PC-3 (cell line): ENCODE measurements at places on chromosomes 5 and 9. TPM values are rescaled to one million over a fixed set of nuclear protein-coding genes. Genes with fewer than 3 reads are reported as not detected.

SPINK7 gene
- 0.15 TPM in 1 of 2 replicates, not detected in the other for total RNA-seq

KCNIP1 gene
- not detected in 2 replicates for total RNA-seq

DNA sequence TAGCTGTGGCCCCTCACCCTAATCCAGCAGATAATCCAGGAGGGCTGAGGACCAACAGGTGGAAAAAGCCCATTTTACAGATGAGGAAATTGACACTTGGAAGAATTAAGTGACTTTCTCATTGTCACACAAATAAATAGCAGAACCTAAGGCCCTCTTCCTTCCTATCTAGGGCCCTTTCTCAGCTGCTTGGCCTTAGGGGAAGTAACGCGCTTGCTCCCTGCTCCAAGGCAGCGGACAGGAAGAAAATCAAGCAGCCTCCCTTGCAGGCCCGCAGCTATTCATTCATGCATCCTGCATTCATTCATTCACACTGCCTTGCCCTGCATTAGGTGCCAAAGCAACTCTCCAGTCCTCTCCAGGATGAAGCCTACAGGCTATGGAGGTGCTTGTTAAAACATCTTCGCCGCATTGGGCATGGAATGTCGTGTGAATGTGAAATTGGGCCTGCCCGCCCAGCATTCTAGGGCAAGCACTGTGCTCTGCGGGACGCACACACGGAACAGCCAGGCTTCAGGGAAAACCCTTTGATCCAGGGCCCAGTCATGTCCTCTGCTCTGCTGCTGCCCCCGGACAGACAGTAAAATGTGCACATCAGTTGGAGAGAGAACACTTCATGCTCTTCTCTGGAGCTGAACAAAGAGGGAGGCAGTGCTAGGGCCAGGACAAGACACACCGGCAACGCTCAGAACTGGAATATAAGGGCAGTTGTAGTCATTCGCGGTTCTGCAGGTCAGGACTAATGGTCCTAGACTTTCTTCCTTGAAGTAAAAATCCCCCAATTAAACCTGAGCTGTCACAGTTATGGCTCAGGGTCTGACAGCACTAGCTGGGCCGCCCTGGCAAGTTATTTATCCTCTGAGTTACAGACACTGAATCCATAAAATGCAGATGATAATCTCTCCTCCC, 166.0 kb downstream of the COL23A1 start:
- no peak for DNase-seq

EPB41L4A gene
- total RNA-seq = not detected in 2 replicates

DNA sequence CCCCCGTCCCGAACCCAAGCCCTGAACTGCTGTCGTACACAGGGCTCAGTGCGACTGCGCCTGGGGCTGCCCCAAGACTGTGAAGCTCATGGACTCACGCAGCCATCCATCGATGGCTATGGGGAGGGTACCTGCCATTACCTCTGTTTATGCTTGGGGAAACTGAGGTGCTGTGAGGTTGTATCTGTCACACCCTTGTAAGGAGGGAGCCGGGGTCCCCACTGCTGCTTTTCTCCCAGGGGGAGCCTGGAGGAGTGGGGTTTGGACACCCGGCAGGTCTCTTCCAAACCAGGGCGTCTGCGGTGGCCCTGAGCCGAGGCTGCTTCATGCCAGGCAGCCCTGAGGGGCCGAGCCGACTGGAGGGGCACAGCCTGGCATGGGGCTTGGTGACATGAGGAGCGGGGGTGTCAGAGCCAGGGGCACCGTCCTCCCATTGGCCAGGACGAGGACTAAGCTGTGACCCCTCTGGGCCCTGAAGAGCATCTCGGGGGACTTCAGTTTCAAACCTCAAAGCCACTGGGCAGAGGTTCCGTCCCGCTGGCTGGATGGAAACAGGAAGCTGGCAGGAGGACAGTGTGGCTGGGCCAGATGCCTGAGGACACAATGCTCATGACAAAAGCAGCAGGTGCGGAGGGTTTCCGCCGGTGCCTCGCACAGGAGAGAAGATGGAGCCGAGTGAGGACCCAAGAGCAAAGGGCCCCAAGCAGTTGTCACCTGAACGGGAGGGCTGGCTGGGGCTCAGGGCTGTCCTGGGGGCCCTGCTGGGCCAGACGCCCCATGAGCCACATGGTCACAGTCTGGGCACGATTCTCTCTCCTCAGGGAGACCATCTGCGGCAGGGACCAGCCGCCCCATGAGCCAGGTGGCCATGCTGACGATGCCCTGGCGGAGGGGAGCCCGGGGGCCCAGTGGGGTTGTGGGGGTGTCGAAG, 54.4 kb upstream of the EXOC3 start:
- no peak for DNase-seq

- peak; percentile 6 for DNase-seq
Measured at GRCh38 chr9:34070606-34071324, 22.1 kb upstream of the UBAP2 start.

- DNase-seq = peak; percentile 40
Measured at GRCh38 chr5:26278078-26278477, 760.3 kb downstream of the CDH9 start.

GRCh38 chr9:130497139-130497538, 52.4 kb downstream of the ASS1 start:
- no peak for DNase-seq

DNA sequence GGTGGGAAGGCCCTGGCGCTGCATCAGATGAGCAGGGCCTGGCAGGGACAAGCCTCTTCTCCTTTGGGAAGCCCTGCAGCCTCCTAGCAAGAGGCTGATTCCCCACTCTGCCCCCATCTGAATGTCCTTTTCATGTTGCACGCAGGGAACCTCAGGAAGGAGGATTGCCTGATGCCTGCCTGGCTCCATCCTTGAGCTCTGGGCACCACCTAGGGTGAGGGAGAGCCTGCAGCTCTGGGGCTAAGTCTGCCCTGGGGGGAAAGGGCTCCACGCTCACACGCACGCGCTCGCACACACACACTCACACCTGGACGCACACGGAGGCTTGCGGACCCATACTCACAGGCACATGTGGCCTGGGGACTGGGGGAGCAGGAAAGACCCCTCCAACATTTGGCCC, 86.6 kb downstream of the LMX1B start:
- no peak for DNase-seq

- no peak for DNase-seq
Measured at GRCh38 chr9:107059220-107059619, 196.3 kb downstream of the ZNF462 start.

DNA sequence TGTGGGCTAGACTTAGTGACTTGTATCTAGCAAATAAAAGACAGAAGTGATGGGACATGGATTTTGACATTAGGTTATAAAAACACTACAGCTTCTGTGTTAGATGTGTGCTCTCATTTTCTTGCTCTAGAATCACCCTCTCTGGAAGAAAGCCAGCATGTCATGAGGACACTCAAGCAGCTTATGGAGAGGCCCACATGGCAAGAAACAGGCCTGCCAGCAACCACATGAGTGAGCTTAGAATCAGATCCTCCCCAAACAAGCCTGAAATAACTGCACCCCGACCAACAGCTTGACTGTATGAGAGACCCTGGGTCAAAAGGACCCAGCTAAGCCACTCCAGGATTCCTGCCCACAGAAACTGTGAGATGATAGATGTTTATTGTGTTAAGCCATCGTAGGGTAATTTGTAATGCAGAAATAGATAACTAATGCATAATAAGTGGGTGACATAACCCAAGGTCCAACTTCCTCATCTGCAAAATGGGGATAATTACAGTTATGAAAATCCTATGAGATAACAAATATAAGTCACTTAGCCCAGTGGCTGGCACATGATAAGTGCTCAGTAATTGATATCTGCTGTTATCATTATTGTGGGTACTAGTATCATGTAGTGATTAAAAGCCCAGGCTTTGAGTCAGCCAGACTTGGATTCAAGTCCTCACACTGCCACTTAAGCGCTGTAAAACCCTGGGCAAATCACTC, 86.5 kb downstream of the KLHL3 start:
- no peak for DNase-seq

- DNase-seq = no peak
Measured at GRCh38 chr9:126682113-126682810, 68.5 kb downstream of the LMX1B start.

DNA sequence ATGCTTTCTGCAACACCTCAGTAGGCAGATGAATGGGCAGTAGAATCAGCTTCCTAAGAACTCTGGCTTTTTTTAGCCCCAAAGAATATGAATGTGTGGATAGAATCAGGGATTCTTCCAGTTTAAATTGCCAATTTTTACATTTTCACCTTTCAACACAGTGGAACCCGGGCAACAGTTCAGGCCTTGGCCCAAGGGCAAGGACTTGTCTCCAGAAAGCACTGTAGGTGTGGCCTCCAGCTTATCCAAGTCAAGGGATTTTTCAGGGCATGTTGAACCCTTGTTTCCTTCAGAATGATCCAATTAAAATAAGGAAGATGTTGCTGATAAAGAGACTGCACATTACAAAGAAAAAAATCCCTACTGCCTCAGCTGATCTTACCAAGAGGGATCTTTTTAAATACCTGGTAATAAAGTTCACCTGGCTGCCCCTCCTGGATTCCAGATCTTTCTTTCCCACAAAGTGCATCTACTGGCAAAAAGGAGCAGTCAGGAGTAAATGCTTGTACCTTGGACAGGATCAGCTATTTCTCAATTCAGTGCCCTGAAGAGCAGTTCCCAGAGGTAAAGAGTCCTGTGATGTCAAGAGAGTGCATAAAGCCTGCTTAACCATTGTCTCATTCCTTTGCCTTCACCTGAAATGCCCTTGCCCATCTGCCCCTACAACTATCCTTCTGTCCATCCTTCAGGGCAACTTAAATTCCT, 80.1 kb upstream of the PLPP6 start:
- DNase-seq = no peak

IL13 gene
- not detected in 2 replicates for total RNA-seq

DNA sequence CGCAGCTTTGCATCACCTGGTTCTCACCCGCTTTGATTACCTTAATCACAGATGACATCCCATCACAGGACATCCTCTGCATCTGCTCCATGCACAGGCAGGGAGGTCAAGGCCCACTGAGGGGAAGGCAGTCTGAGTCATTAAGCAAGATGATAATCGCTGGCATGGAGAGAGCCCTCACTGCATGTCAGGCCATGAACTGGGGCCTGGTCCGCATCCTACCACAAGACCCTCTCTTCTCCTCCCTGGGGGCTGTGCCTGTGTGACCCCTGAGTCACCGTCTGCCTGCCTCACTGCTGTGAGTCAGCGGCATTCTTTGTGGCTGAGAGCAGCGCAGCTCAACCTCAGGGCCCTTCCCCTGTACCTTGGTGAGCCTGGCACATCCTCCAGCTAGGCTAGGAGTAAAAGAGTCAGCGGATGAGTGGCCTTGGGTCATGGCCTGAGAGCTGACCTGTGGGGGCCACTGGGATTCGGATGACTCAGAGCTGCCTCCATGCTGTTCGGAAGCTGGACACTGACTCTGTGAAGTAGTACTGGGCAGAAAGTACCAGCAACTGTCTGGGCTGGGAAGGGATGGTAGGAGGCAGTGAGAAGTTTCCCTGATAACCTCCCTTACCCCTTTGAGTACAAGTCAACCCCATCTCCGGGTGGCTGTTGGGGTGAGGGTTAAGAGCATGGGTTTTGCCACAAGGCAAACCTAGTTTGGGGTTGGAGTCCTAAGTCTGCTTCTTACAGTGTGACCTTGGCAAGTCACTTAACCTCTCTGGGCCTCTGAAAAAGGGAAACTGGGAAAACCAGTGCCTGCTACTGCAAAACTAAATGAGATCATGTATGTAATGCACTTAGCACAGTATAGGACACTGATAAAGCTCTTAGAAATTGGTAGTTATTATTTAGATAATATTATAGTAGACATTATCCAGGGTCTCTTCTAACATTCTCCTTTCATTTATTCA, 14.6 kb upstream of the ARSI start:
- DNase-seq = peak; percentile 96

SEC24A gene
- 5.6 and 7.7 TPM in 2 replicates for total RNA-seq

- DNase-seq = peak; percentile 5
Measured at GRCh38 chr9:109683521-109683920, 96.5 kb upstream of the PALM2AKAP2 start.

- DNase-seq = no peak
Measured at GRCh38 chr9:37836386-37836785, 35.8 kb downstream of the DCAF10 start.

C9 gene
- not detected in 2 replicates for total RNA-seq

PCDHA3 gene
- not detected in 2 replicates for total RNA-seq

DNA sequence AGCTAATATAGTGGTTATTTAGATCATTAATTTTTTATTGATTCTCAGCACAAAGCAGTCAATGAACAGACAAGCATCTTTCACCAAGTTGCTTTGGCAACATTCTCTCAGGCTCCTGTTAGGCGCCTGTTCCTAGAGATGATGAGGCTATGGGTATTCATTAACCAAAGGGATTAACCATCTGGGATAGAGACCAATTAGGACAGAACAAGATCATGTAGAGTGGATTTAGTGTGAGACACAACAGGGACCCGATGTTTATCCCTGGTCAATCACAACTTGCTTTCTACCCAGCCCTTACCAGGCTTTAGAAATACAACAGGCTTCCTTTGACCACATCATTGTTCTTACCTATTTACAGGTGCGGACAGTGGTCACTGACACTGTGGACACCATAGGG, 82.2 kb downstream of the PJA2 start:
- no peak for DNase-seq

DNA sequence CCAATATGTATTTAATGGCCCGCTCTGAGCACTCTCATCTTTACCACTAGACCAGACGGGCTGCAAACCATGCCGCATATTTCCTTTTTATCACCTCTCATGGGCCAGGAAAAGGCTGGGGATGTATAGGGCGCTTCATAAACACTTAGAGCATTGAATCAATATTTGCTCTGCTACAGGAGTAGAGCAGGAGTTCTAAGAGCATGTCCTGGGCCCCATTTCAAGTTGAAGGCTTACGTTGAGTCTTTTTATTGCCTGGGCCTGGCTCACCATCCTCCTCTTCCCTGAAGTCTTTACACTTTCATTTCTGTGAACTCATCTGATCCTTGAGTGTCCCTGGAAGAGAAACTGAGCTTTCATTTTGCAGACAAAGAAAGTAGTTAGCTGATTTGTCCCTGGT, 112.4 kb downstream of the FSTL4 start:
- DNase-seq = no peak

NPDC1 gene
- total RNA-seq = 25.4 and 33.3 TPM in 2 replicates

IFNA21 gene
- not detected in 2 replicates for total RNA-seq

SMIM33 gene
- total RNA-seq = not detected in 2 replicates

F2R gene
- 16.1 and 16.9 TPM in 2 replicates for total RNA-seq

- DNase-seq = no peak
Measured at GRCh38 chr5:172861461-172861860, 27.4 kb downstream of the ERGIC1 start.

MBLAC2 gene
- 7.8 and 12.4 TPM in 2 replicates for total RNA-seq

DNA sequence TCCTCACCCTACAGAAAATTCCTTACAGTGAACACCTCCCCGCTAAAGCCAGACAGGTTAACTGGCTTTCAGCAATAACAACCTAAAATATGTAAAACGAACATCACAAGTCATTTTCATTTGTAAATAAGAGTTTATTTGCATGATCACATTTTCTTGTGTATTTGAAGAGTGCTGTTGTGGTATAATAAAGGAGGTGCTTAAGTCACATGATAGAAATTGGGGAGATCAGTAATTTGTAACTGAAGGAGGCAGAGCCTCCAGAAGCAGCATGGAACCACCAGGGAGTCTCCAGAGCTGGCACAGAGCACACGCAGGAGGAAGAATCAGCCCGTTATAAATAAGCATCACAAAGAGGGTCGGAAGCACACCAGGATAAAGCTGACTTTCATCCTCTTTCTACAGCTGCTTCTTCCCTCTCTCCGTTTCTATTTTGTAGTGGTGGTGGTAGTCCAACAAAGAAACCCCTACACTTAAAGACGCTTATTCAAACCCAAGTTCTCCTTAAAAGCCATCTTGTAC, 210.6 kb downstream of the MAPKAP1 start:
- no peak for DNase-seq
